ENCODE measurements at places on chromosomes 3 and 15.

DNA sequence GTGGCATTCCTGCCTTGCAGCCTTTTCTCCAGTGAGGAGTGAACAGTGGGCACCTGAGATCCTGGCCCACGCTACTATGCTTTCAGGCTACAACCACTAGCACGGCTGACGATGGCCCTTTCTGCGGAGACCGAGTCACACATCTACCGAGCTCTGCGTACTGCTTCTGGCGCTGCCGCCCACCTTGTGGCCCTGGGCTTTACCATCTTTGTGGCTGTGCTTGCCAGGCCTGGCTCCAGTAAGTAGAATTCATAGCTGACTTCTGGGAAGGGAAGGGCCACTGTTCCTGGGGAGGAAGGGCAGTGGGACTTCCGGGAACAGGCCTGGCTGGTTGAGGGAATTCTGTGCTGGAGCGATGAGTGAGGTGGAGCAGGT is 648 bp downstream of the CYB561D2 start:
- DNase-seq = no peak

DNA sequence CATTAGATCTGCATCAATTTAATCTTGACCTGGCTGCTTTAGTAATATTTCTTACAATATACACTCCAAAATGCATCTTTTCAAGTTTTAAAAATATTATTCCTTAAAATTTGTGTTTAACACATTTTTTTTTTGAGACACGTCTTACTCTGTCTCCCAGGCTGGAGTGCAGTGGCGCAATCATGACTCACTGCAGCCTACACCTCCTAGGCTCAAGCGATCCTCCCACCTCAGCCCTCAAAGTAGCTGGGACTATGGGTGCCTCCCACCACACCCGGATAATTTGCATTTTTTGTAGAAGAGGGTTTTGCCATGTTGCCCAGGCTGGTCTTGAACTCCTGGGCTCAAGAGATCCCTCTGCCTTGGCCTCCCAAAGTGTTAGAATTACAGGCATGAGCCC is 73.6 kb downstream of the ETV5 start:
- DNase-seq = no peak

- no peak for DNase-seq
Measured at GRCh38 chr3:141499284-141499683, 12.5 kb downstream of the RASA2 start.

GRCh38 chr3:66037330-66037985 is 1.3 kb downstream of the MAGI1 start:
- DNase-seq = no peak

- no peak for DNase-seq
Measured at GRCh38 chr3:1093217-1093616, 393 bp downstream of the CNTN6 start.

DNA sequence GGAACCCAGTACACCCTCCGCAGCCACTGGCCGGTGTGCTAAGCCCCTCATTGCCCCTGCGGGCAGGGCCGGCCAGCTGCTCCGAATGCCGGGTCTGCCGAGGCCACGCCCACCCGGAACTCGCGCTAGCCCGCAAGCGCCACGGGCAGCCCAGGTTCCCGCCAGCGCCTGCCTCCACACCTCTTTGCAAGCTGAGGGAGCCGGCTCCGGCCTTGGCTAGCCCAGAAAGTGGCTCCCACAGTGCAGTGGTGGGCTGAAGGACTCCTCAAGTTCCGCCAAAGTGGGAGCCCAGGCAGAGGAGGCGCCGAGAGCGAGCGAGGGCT is 81.4 kb upstream of the BCHE start:
- DNase-seq = no peak

DNA sequence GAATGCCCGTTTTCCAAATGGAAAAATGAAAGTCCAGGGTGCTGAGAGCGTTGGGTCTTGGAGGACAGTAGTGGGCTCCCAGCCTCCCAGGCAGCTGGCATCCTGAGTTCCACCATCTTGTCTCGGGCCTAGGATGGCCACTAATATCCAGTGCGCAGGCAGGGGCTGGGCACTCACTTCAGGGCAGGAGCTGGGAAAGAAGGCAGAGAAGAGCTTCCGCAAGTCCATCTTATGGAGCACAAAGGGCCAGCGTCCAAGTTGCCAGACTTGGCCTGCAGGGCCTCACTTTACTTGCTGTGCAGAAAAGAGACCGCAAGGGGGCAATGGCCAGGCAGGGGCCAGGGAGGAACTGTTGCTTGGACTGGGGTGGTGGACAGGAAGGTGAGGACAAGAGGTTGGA is 46.1 kb downstream of the IQSEC1 start:
- DNase-seq = no peak

DNA sequence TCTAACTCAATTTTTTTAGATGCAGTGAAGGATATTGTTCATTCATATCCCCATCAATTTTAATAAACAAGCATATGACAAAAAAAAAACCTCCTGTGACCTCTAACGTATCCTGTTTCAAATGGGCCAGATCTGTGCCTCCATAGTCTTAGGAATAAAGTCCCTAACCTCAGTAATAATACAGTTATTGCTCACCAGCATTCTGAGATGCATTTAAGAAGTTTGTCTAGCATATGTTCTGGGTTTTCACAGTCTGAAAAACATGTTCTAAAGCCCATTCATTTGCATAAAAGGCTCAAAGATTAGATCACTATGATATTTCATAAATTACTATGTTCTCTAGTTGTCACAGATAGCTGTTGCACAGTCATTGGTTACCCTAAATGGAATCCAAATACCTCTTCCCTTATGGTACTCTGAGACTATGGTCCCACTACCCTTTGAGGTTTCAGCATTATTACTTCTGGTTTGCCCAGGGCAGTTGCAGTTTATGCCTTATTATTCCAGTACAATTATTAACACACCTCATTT is 190.1 kb downstream of the ZIC4 start:
- no peak for DNase-seq

DNA sequence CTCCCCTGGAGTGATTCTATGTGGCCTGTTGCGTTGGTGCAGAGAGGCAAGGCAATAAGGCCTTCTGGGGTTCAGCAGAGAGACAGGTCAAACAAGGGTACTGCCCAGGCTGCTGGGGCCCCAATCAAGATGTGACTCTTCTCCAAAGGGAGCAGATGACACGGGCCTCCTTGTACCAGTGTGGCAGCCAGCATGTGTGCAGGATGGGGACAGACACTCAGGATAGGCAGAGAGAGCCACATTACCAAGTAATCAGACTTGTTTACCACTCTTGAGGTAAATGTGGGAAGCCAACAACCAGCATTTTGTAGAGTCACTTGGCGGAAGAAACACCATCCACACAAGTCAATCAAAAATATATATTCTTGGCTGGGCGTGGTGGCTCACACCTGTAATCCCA is 95.3 kb upstream of the DLG1 start:
- no peak for DNase-seq

GRCh38 chr3:147941969-147942368 is 532.8 kb downstream of the ZIC1 start:
- no peak for DNase-seq

DNA sequence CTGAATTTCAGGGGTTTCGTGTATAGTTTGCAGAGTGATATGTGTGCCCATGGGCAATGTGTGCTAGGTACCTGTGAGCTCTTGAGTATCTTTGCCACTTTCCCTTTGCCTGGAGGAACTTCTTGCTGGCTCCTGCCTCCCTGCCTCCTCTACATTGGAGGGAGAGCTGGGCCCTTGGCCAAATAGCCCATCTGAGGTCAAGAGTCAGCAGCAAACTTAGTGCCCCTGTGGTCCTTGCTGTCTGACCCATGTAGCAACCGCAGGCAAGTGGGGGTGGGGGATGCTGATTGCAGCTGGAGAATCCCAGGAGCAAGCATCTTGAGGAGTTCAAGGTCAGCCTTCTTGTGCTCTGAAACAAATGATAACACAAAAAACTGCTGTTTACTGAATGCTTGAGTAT is 5.4 kb upstream of the TBC1D21 start:
- no peak for DNase-seq

- DNase-seq = no peak
Measured at GRCh38 chr15:51193526-51193925, 98.8 kb upstream of the TNFAIP8L3 start.

DNA sequence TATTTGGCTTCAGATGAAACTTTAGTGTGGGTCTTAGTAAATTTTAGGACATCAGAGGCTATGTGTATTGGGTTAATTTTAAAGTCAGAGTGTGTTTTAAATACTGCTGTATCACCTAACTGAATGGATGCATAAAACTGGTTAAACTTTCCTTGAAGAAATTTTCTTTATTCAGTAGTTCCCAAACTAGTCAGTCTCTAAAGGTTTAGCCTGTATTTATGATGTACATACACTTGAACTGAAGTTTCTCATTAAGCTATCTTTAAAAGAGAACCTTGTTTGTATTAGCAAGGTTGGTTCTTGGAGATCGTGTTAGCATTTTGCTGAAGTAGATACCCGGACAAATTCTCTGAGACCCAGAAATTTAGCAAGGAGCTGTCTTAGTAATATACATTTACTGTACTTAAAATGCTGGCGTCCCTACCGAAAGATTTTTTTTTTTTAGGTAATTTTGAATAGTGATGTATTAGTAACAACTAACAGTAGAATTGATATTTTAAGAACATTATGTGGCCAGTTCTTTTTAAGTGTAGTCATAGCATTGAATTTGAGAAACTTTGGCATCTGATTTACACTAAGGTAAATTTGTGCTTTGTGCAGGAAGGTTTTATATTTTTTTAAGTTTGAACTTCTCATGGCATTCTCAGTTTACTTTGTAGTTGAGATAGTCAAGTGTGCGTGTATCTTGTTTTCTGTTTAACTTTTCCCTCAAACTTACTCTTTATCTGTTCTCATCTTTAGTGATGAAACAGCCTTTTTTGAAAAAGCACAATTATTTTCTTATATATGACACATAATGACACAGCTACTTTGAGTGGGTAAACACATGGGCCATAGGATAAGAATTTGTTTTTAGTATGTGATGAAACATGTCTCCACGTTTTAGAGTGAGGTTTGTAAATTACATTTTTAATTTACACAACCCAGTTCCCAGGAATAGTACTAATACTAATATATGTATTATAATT is 2.9 kb downstream of the DIPK2A start:
- no peak for DNase-seq

DNA sequence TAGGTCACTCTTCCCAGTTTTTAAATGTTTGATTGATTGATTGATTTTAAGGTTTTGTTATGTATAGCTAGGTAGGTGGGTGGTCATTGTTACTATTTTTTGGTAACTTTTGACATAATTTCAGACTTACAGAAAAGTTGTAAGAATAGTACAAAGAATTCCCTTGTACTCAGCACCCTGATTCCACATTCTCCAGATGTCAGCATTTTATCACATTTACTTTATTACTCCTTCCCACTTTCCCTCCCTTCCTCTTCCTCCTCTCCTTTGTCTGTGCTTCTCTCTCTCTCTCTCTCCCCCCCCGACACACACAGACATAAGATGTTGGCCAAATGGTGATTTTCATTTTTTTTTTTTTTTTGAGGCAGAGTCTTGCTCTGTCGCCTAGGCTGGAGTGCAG is 14.8 kb downstream of the IDH3A start:
- no peak for DNase-seq

- DNase-seq = no peak
Measured at GRCh38 chr3:142624341-142625152, 28.4 kb downstream of the PLS1 start.

DNA sequence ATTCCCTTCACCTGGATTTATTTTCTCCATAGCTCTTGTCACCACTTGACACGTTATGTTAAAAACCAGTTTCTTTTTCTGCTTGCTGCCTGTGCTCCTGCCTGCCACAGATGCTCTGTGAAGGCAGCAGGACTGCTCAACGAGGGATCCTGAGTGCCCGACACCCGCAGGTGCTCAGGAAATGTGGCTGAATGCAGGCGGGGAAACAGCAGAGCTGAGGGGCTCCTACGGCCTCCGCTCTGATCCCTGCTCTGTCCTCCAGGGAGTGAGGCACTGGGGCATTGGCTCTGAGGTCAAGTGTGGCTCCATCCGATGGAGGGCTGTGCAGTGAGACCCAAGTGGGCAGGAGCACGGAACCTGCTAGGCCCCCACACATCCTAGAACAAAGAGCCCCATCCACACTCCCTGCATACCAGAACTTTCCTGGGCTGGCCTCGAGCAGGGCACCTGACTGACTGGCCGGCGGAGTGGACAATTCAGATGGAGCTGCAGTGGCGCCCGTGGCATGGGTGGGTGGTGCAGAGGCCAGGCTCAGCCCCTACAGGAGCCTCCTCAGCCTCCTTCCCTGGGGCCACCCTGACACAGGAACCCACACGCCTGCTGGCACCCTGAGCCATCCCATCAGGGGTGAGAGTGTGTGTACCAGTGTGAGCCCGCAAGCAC is 27.9 kb downstream of the IQSEC1 start:
- no peak for DNase-seq

- DNase-seq = no peak
Measured at GRCh38 chr3:64884536-64884935, 196.7 kb upstream of the ADAMTS9 start.

- DNase-seq = no peak
Measured at GRCh38 chr15:60235951-60236710, 161.7 kb downstream of the ANXA2 start.

- DNase-seq = no peak
Measured at GRCh38 chr15:33934921-33935320, 33.4 kb upstream of the CHRM5 start.

GRCh38 chr15:89089316-89090230 is 1.3 kb downstream of the ABHD2 start:
- no peak for DNase-seq

- DNase-seq = no peak
Measured at GRCh38 chr3:78863306-78864203, 904.2 kb downstream of the ROBO1 start.

GRCh38 chr3:7760718-7761117 is 740.9 kb upstream of the LMCD1 start:
- DNase-seq = no peak

GRCh38 chr3:134620476-134621115 is 30.2 kb downstream of the KY start:
- DNase-seq = no peak

DNA sequence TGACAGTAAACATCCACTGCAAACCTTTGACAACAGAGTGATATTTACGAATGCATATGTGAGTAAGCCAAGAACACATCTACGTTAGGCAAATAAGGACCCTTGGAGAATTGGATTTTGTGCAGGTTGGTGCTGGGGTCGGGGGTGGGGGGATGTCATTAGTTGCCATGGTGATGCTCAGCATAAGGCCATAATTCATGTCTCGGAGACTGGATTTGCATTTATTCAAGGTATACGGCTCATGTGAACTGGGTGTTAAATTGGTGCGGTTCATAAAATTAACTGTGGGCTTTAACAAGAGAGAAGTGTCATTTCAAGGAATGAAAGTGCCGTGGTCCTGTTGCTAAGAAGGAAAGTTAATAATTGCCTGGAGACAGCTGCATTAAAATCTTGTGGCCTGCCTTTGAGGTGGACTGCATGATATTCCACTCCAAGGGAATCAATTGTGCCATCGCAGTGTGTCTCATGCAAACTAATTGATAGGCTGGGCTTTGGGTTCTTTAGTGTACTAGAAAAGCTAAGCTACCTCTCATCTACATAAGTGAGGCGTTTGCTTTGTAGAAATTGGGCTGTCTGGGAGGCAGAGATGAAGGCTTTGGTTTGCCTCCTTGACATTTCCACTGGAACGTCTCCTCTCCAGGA is 228.9 kb upstream of the FEZF2 start:
- DNase-seq = no peak

DNA sequence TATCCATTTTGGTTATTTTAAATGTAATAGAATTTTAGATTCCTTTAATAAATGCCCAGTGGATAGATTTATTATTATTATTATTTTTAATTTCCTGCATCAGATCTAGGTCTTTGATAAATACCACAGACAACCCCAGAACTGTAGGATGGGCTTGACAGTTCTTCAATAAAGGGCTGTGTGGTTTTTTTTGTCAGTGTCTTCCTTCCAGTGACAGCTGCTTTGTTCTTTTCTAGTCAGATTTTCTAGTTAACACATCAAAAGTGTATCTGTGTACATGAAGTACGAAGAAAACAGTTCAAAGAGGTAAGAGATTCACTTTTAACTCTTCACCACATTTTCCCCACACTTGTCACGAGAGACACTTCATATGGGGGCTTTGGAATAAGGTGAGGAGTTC is 120.3 kb downstream of the SAMMSON start:
- no peak for DNase-seq

Data from mesothelial cell of epicardium (in vitro differentiated cells).